ENCODE measurements at places on chromosomes 4 and X.

GRCh38 chrX:7714351-7714750 lies 128.6 kb upstream of the VCX start:
- DNase-seq: no peak

DNA sequence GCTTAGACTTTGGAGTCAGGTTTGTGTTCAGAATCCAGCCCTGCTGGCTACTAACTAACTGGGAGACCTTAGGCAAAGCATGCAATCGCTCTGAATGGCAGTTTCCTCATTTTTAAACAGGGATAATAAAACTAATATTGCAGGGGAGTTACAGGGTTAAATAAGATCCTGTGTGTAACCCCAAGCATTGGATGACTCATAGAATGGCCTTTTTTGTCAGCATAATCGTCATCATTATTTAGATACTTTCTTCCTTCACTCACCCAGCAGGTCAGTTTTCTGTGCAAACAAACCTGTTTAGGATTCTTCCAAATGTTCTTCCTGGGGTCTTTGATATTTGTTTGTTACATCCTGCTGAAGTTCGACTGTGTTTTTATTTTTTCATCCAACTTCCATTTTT lies 208.2 kb downstream of the EVC2 start:
- no peak for DNase-seq

- DNase-seq: peak; percentile 49
Measured at GRCh38 chr4:139642364-139642763, 23.3 kb upstream of the MGST2 start.

- no peak for DNase-seq
Measured at GRCh38 chr4:9938933-9939332, 82.4 kb downstream of the SLC2A9 start.

Measured in AG20443 (cell line).